Right lung (tissue), 10 donors: ENCODE measurements at places on chromosomes 3 and 15.
A peak's percentile ranks its signal among the peaks of the same experiment; 100 is the strongest.

DNA sequence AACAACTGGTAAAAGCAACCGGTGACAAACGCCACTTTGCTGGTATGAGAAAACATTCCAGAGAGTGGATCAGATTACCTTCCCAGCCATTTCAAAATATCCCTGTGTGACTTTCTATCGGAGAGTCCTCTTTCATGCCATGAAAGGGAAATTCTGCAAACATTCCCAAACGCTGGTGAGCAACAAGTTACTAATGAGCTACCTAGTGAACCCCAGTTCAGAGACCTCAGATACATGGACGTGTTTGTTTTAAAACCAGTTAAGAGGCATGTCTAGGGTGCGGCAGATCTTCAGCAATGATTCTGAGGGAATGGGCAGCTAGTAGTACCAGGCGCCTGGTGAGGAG, 418.2 kb upstream of the NR2F2 start:
- DNase-seq, result no peak

GRCh38 chr3:160174621-160175020, 50.6 kb upstream of the C3orf80 start:
- DNase-seq, result no peak

GRCh38 chr15:68463996-68464395, 32.0 kb upstream of the ITGA11 start:
- DNase-seq, result no peak

DNA sequence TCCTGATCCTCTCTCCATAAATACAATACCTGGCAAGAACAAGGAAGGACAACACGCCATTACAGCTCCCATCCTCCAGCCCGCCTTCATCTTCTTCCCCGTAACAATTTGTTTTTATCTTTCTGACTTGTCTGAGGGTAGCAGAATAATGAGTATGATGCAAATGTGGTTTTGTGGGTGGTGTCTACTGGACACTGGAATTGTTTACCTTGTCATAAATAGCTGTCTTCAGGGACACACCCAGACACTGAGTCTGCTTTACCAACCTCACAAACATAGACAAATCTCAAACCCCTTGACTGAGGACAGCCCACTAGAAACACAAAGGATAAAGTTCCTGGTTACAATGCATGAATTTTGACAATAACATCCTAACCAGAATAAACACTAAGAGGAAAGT, 13.4 kb downstream of the WDR72 start:
- no peak for DNase-seq

DNA sequence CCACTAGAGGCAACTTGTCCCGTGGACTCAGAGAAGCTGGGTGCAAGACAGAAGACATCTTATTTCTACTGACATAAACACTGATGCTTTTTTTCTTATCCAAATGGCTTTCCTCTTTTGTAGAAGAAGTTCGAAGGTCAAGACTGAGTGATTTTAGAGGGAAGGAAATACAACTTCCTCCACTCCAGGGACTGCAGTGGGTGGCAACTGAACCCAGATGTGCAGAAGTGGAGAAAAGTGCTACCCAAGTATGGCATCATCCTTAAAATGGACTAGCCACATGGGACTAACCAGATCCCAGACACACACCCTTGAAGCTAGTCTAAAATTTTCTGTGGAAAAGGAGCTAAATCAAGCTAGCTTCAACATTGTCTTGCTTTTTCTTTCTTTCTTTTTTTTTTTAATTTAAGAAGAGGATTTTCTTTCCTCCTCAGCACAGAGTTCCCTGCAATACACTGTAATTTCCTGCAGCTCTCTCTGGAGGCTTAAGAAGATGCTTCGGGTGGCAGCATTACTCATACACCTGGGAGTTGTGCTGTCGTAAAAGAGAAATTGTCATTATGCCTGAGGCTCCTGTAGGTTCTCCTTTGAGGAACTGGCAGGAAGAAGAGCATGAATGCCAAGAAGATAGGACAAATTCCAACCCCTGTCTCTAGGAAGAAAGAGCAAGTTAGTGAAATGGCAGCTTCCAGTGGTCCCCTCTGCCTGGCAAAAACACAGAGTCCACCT, 3.8 kb upstream of the FRMD4B start:
- no peak for DNase-seq

- no peak for DNase-seq
These were observed 4.4 kb downstream of the WDR73 start for GRCh38 chr15:84649706-84650105.

DNA sequence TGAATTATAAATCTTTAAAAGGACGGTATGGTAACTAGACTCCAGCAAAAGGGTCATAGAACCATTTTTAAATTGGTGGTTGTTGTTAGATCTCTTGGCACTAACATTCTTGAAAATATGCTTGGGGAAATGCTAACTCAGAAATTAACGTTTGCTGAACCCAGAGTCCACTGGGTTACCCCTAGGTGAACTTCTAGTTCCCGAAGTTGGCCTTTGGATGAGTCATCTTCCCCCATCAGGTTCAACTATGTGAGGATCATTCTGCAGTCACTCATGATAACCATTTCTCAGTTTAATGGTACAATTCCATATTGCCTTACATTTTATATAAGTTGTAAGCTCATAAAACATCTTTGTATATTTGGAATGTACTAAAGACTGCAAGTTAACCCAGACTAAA, 204.7 kb downstream of the THSD4 start:
- no peak for DNase-seq

DNA sequence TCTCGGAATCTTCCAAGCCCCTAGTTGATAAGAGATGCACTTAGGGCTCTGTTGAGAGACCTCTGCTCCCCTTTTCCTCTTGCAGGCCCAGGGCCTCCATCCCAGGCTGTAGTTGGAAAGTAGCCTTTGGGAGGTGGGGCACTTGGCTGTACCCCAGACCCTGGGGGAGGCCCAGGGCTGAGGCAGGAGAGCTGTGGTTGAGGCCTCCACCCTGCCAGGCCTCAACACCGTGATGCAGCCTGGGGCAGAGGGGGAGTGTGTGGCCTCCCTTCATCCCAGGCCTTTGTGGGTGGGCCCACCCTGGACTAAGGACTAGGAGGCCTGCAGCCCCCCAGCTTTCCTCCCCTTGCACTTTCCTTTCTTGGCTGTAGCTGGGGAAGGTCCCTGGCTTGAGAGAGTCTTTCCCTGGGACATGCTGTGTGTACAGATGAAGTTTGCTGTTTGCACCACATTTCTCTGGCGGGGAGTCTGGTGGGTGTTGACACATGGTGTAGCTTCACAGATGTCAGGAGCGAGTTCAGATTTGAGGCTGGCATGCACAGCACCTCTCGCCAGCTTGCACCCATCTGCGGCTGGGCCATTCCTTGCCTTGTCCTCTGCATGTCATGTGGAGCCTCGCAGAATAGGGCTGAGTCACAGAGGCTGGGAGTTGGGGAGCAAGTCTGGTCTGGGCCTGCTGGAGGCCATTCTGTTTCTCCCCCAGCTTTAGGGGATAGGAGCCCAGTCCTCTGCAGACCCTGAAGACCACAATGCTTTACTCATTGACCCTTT, 13.7 kb downstream of the PLEKHO2 start:
- no peak for DNase-seq

GRCh38 chr3:39280571-39280970, 735 bp upstream of the CX3CR1 start:
- no peak for DNase-seq

DNA sequence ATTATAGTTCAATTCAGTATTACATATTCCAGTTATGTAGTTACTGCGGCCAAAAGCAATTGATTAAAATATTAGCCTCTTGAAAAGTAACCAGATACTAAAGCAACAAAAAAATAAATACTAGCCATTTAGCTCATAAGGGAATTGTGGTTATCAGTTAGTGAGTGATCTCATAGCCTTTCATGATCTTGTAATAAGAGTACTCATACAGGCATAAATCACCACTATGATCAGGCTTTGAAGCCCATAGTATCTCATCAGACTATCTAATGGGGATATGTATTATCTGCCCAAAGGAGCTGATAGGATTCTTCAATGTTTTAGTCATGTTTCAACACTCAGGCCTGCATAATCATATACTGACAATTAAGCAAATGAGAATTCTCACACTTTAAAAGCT, 184.1 kb upstream of the CCDC54 start:
- DNase-seq, result no peak

- no peak for DNase-seq
These were observed 46.5 kb upstream of the SMAD6 start for GRCh38 chr15:66655511-66655910.

DNA sequence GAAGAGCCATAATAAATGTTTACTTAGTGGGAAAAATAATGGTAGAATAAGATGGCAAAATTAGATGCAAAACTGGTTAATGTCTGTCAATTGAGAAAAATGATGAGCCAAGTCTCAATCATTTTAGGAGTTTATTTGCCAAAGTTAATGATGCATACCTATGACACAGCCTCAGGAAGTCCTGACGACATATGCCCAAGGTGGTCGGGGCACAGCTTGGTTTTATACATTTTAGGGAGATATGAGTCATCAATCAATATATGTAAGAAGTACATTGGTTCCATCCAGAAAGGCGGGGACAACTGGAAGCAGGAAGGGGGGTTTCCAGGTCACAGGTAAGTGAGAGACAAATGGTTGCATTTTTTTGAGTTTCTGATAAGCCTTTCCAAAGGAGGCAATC, 31.5 kb downstream of the CLEC3B start:
- DNase-seq, result no peak

DNA sequence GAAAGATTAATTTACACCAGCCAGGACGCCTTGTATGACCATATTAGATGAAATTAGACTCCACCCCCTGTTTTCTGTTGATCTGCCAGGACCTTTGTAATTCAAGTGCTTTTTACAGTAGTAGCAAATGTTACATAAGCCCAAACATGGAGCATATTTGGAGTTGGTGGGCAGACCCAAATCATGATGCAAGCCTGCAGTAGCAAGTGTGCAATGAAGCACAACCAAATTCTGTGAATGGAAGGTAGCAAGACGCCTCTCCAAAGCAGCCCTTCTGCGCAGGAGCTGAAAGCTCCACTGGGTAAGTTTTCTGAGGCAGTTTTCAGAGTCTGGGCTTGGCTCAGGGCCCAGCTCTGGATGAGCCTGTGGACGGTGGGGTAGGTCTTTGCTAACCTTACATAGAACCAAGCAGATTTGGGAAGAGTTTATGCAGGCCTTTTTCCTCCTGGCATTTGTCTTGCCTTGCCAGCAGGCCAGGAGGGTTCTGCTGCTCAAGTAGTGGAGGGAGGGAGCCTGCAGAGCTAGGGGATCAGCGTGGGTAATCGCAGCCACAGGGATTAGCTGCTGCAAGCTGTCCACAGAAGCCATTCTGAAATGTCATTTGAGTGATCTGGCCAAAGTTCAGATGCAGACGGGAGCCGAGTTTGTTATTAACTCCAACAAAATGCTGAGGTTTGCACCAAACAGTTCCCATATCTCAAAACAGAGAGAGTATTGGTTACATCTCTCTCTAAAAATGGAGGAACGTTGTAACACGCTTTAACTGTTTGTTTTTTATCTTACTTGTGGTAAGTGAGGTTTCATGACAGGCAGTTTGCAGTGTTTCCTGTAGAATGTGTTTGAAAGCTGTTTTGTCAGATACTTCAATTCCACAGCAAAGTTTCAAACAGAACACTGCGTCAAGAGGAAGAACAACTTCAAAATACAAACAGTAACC, 55.4 kb downstream of the PSMD6 start:
- DNase-seq, result peak; percentile 57

GRCh38 chr3:150965436-150965835, 7.1 kb downstream of the CLRN1 start:
- DNase-seq, result no peak

DNA sequence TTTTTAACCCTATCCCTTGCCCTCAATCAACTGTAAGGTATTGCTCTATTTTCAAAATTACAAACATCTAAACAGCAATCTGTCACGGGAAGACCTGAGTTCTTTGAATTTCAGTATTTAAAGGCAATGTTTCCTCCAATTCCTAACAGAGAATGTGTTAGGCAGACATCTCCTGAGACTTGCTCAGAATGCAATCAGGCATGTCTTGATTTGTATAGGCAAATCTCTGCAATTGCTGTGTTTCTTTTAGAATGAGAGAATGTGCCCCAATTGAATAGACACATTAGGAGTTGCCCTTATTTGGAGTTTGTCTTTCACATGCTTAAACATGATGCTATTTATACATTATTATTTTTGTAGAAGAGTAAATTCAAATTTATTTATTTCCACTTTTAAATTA, 205.6 kb downstream of the CADM2 start:
- DNase-seq, result no peak

DNA sequence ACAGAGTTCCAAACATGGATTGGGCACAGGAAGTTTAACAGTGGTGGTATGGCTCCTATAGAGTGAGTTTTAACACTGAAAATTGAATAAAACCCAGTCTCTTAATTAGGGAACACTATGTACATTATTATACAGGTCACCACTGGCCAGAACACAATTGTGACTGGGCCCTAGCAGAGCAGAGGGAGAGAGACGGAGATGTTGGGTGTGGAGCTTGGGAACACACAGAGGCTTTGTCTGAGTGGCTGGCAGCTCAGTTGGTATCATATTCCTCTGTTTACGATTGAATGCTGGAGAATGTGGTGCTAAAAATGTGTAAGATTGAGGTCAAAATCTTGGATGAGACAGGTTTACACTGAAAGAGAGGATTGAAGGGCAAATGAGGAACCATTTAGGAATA, 6.8 kb upstream of the MOBP start:
- DNase-seq, result no peak

GRCh38 chr3:184737641-184738505, 26.0 kb upstream of the MAGEF1 start:
- no peak for DNase-seq

DNA sequence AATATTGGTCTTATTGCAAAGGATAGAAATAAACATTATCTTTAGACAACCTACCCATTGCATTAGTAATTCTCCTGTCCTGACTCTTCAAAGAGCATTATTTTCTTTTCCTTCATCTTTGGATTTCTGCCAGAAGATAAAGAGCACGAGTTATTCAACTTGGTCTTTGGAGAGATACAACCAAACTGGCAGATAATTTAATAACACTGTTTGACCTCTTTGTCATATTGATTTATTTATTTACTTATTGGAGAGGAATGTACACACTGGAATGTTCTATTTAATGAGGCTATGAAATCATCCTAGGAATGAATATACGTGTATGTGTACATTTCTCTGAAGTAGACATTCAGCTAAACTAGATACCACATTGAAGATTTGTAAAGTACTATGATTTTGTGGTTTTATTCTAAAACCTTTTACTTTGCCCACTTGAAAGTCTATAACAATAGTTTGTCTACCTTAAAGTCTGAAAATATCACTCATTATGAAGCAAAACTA, 462.1 kb downstream of the C3orf38 start:
- no peak for DNase-seq

DNA sequence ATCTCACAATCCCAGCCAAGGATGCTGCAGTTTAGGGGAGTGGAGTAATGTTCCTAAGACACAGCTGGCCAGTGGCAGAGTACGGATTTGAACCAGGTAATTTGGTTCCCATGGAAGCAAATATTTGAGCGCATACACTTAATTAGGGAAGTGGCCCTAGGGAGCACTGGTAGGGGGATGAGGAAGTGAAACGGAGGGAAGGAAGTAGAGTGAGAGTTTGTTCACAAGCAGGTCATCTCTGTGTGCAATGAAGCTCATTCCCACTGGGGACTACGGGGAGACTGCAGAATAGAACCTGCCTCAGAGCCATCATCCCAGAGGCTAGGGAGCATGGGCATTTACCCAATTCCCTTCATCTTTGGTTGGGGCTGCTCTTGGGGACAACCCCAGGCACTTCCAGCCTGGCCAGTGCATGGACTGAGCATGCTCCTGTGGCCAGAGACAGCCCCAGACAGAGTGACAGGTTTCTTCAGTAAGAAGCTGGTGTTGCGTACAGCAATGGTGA, 317.2 kb upstream of the PROK2 start:
- no peak for DNase-seq
